Ascending aorta (tissue), 2 donors: ENCODE measurements at places on chromosomes 3 and 15. TPM values are rescaled to one million over a fixed set of nuclear protein-coding genes. Genes with fewer than 3 reads are reported as not detected.

MOBP gene
- not detected for total RNA-seq

ADAMTSL3 gene
- total RNA-seq: 28.1 TPM

SAMMSON gene
- total RNA-seq: 2.2 TPM

C15orf62 gene
- not detected for total RNA-seq

LRRC31 gene
- total RNA-seq: not detected

AADACL2 gene
- total RNA-seq: not detected

IGSF11 gene
- total RNA-seq: not detected

TTLL13 gene
- total RNA-seq: not detected

POLQ gene
- total RNA-seq: not detected

CCPG1 gene
- total RNA-seq: 44.5 TPM

ATP11B gene
- 117 TPM for total RNA-seq

CYP8B1 gene
- 0.43 TPM for total RNA-seq

P2RY14 gene
- 2.7 TPM for total RNA-seq

TMEM207 gene
- not detected for total RNA-seq

NRG4 gene
- total RNA-seq: not detected

DNAH12 gene
- total RNA-seq: not detected

ARID3B gene
- total RNA-seq: 13.3 TPM

GABRB3 gene
- total RNA-seq: not detected

SPATA12 gene
- total RNA-seq: not detected

SLTM gene
- total RNA-seq: 109 TPM

PPP1R14D gene
- total RNA-seq: not detected

CHST13 gene
- not detected for total RNA-seq

MED12L gene
- 0.43 TPM for total RNA-seq

CP gene
- total RNA-seq: 58.3 TPM

SEMA3G gene
- total RNA-seq: 163 TPM

SEMA7A gene
- 5.5 TPM for total RNA-seq

ATP10A gene
- 26.7 TPM for total RNA-seq

CILP gene
- 1.8 TPM for total RNA-seq

CPLX3 gene
- total RNA-seq: not detected

ERICH6 gene
- not detected for total RNA-seq

PARL gene
- 14.3 TPM for total RNA-seq

SQOR gene
- 61.4 TPM for total RNA-seq

SLC24A5 gene
- not detected for total RNA-seq

POC1A gene
- not detected for total RNA-seq

MYH15 gene
- not detected for total RNA-seq

ATP13A4 gene
- not detected for total RNA-seq

CERS3 gene
- total RNA-seq: not detected

ROPN1 gene
- not detected for total RNA-seq

IMPG2 gene
- total RNA-seq: 0.11 TPM

PRR20G gene
- total RNA-seq: not detected

OR5K2 gene
- not detected for total RNA-seq

MCTP2 gene
- 25.5 TPM for total RNA-seq

CCDC33 gene
- not detected for total RNA-seq

DLL4 gene
- total RNA-seq: 30.2 TPM

CHRM5 gene
- total RNA-seq: not detected

BMF gene
- total RNA-seq: 2.2 TPM

RHCG gene
- total RNA-seq: 0.43 TPM

CPA3 gene
- not detected for total RNA-seq
